ENCODE measurements at places on chromosomes 1 and 21.

DNA sequence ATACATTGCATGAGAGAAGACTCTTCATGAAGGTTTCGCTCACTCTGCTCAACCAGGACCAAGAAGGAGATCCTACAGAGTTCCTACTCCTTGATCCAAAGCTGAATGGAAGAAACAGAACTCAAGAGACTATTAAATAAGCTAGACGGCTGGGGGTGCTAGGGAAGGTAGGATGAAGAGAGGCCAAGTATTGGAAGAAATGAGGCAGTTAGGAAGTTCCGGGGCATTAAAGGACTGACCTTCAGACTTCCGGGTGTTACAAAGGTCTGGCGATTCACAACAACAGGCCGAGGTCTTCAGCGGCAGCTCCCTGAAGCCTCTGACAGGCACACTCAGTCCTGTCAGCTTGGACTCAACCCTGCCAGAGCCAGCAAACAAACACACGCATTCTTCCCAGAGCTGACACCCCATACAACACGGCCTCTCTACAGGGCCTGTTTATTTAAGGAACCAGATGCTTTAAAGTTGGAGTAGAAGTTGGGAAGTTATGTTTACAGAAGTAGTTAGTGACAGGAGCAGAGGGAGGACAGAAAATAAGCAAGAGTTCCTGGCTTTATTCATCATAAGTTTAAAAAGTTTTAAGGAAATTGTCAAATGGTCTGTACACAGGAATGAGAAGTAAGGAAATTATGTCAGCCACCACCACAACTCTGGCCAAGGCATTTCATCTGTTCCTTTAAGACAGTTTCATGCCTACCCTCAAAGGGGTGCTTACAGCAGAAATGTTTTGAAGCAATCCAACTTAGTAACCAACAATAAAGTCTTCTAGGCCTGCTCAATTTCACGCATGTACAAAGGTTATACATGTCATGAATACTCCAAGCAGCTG is 4.7 kb downstream of the SORT1 start:
- no peak for DNase-seq

DNA sequence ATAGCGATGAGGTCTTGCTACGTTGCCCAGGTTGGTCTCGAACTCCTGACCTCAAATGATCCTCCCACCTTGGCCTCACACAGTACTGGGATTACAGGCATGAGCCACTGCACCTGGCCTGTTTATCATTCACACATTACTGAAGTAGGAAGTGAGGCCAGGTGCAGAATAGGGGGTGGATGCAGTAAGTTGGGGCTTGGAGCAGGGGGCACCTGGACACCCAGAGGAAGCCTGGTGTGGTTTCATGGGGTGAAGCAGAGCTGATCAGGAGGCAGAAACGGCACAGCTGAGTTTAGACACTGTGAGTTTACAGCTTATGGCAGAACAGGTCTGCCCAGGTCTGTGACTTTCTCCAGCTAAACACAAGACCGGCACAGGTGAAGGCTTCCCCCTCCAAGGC is 4.9 kb downstream of the CDA start:
- no peak for DNase-seq

GRCh38 chr1:167935216-167936067 is 1.0 kb upstream of the DCAF6 start:
- peak; percentile 81 for DNase-seq

DNA sequence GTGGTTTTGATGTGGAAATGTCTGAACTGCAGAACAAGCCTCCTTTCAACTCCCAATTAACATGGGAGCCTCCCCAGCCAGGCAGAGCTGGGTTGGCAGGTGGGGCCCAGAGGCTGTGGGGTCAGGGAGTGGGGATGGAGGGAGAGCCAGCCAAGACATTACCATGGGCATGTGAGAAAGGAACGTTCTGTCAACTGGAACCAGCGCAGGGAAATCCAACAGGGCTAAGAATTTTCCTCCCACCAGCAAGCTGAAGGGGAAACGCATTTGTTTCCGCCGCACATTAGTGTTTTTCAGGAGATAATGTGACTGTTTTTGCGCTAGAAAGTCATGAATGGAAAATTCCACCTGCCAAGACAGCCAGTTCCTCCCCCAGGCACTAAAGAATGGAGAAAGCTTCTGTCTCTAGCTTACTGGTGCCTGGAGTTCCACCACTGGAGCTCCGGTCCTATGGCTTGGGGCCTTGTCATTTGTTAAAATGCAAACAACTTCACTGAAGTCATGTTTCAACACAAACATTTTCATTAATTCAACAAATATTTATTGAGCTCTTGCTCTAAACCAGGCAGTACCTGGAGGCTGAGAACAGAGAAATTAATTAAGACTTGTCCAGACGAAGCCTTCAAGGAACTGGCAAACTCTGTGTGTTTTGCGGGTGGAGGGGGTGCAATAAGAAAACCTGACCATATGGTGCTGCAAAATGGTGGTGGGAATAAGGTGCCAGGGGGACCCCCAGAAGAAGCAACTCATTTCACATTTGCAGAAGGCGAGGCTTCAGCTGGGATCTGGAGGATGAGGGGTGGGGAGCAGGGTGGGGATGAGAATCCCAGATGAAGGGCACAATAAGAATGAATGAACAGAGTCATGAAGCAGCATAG is 305.1 kb downstream of the MATN1 start:
- no peak for DNase-seq

- DNase-seq, result no peak
Observed at GRCh38 chr1:17212487-17213121, 7.7 kb downstream of the PADI1 start.
